ENCODE measurements at places on chromosomes 6 and 20.

- peak; percentile 50 for DNase-seq
Measured at GRCh38 chr20:16476032-16476431, 97.2 kb downstream of the KIF16B start.

- DNase-seq = peak; percentile 59
Measured at GRCh38 chr20:7285918-7286556, 518.6 kb downstream of the BMP2 start.

DNA sequence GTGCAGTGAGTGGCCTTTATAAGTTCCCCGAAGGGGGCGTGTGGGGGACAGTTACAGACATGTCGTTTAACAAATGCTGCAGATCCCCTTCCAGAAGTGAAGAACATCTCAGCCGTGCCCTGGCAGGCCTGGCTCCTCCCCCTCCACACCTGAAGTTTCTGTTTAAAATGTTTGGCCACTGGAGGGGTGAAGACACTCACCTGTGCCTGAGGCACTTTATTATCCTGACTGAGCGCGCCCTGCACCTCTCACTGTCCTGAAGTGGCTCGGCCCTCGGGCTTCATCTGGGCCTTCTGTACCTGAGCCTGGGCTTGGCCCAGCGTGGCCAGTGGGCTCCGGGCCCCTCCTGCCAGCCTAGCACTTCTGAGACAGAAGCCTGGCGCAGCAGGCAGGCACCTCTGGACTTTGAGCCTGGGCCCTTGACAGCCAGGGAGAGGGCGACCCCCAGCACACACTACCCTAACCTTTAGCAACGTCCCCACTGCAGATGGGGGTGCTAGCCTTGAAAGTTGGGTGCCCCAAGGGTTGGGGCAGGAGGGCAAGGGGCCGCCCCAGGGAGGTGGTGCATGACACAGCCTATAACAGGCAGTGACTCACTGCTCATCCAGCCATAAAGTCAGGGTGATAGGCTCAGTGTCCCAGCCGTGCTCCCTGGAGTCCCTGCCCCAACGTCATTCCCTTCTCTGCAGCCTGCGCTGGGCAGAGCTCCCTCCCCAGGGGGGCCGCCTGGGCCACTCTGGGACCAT is 13.6 kb upstream of the GATA5 start:
- DNase-seq = no peak

DNA sequence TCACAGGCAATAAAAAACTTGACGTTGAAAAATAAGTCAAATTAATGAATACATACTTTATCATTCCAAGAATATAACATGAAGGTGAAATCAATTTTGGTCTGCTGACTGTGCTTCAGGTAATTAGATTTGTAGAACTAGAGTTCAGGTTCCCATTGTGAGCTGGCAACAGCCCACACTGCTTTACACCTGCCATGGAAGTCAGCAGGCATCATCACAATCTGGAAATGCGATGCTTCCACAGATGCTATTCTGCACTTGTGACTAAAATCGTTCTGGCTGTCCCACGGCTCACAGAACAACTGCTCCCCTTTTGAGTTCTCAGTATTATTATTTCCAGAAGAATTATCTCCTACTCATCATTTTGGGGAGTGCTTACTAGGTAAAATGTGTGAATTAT is 62.6 kb upstream of the THEMIS start:
- DNase-seq = no peak

DNA sequence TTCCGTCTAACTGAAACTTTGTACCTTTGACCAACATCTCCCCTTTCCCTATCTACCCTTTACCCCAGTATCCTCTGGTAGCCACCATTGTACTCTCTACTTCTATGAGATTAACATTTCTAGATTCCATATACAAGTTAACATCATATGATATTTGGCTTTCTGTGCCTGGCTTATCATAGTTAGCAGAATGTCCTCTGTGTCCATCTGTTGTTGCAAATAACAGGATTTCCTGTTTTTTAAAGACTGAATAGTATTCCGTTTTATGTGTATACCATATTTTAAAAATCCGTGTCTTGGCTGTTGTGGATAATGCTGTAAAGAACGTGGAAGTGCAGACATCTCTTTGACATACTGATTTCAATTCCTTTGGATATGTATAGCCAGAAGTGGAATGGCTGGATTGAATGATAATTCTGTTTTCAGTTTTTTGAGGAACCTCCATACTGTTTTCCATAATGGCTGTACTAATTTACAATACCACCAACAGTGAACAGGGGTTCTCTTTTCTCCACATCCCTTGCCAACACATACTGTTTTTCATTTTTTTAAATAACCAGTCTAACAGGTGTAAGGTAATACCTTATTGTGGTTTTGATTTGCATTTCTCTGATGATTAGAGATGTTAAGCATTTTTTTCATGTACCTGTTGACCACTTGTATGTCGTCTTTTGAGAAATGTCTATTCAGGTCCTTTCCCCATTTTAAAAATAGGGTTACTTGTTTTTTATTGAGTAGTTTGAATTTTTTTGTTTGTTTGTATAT is 53.8 kb downstream of the CDC5L start:
- no peak for DNase-seq

DNA sequence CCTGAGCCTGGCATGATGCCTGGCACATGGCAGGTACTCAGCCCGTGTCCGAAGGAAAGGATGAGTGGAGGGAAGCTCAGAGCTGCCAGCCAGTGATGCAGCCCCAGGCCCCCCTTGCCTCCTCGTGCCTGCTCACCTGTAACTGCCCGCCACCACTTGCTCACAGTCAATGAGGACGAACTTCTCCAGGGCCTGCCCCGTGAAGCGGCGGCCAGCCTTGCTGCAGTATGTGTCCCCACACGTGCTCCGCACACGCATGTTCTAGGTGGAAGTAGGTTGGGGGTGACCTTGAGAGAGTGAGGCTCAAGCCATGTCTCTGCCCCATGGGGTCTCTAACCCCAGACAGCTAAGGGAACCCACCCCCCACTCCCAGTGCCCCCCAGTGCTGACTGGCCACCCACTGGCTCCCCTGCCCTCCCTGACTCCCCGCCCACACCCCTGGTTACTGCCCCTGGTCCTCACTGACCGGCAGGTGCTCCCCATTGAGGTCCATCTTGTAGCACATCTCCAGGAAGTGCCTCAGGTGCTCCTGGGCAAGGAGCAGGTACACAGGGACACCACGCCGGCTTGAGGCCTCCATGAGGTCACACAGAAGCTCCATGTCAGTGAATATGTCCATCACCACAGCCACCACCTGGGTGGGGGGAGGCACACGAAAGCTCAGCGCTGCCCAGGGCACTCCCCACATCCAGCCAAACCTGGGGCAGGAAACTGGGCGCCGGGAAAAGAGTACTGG is 3.7 kb downstream of the FAM83C start:
- no peak for DNase-seq

- no peak for DNase-seq
Measured at GRCh38 chr6:125512621-125513020, 210.9 kb upstream of the HDDC2 start.

GRCh38 chr6:142927271-142927580 is 17.8 kb downstream of the HIVEP2 start:
- no peak for DNase-seq

- peak; percentile 54 for DNase-seq
Measured at GRCh38 chr6:132937466-132937906, 123.1 kb downstream of the RPS12 start.

GRCh38 chr6:73893696-73894095 is 197.7 kb downstream of the CD109 start:
- no peak for DNase-seq

All from HuH-7 (cell line).